Esophagus squamous epithelium (tissue), 5 donors: ENCODE measurements at places on chromosomes 11 and 22. TPM values are rescaled to one million over a fixed set of nuclear protein-coding genes. Genes with fewer than 3 reads are reported as not detected.

- H3K4me1 ChIP-seq, result peaks cover 28% of the 10 kb centered on the region
- peaks cover 68% of the 10 kb centered on the region for H3K36me3 ChIP-seq
- no peak for DNase-seq
These were observed 5.6 kb upstream of the ANKRD13D start for GRCh38 chr11:67283481-67283963.

DNA sequence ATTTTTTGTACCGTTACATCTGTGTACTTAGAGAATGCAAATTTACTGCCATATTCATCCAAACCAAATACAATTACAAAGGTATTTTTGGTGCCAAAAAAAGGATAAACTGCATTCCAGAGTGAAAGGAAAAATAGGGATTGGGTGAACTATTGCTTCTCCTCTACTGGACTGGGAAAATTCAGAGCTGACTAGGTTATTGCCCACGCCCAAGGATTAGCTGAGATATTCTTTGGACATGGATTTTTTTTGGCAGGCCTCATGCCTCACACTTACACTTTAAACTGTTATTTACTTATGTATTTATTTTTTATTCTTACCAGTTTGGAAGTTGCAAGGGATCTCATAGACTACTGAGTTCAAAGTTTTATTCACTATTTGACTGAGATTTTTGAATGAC is 76.3 kb upstream of the DDI1 start:
- no peak for DNase-seq
- no peak overlapping the region for H3K27ac ChIP-seq
- H3K4me1 ChIP-seq, result no peaks in the 10 kb centered on the region
- no peaks in the 10 kb centered on the region for H3K27me3 ChIP-seq

DNA sequence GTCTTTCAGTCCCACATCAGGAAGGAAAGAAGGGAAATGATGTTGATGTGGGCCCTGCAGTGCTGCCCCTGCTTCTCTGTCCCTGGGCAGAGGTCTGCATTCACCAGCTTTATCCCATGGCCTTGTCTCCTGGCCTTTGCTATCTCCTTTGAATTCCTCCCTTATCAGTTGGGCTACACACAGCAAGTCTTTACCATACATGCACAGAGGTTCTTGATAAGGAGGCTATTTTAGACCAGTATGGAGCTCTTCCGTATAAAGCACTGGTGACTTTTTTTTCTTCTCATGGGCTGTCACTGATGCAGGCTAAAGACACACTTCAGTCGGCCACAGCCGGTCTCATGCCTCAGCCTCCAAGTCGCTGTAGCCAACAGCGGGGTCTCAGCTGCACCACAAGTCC is 20.2 kb downstream of the MYO18B start:
- H3K4me3 ChIP-seq, result no peak overlapping the region
- no peaks in the 10 kb centered on the region for H3K4me1 ChIP-seq
- no peaks in the 10 kb centered on the region for H3K36me3 ChIP-seq

Gene SSRP1
- total RNA-seq, result 49.0 TPM

DNA sequence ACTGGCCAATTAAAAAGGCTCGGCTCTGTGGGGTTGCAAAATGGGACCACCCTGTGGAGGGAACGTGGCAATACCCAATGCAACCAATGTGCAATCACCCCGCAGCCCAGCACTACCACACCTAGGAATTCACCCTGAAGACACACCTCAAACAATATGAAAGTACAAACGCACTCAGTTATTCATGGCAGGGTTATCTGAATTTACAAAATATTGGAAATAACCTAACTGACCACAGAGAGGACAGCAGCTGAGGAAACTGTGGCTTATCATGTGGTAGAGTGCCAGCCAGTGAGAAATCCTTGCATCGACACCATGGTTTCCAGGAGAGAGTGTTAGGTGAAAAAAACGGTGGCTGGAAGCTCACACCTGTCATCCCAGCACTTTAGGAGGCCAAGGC is 18.7 kb downstream of the ALG12 start:
- H3K4me3 ChIP-seq, result no peak overlapping the region
- no peak overlapping the region for H3K27ac ChIP-seq
- H3K27me3 ChIP-seq, result no peaks in the 10 kb centered on the region
- no peak for DNase-seq

Gene NLRP10
- total RNA-seq, result not detected

DNA sequence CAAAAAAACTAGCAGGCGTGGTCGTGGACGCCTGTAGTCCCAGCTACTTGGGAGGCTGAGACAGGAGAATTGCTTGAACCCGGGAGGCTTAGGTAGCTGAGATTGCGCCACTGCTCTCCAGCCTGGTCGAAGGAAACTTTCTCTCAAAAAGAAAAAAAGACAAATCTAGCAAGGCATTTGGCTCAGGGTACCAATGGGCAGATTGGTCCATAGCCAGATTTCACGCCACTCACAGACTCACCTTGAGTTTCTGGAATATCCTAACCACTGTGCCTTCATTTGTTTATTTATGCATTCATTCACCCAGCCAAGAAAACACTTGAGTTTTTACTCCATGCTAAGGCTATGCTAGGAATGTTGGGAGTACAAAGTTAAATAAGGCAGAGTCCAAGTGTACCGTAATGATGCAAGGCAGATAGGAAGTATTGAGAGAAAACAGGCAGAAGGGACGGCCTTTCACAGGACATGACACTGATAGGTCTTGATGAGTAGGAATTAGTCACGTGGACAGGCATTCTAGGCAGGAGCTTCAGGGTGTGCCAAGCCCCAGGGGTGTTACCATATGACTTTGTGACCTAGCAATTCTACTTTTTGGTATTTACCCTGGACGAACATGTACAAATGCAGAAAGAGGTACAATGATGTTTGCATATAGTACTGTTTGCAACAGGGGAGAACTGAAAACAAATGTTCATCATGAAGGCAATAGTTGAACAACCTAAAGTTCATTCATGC is 3.0 kb upstream of the PACSIN3 start:
- H3K36me3 ChIP-seq, result no peaks in the 10 kb centered on the region
- H3K27me3 ChIP-seq, result no peaks in the 10 kb centered on the region
- H3K4me3 ChIP-seq, result no peak overlapping the region
- H3K4me1 ChIP-seq, result peaks cover 29% of the 10 kb centered on the region
- DNase-seq, result no peak

- H3K4me3 ChIP-seq, result no peak overlapping the region
- no peak overlapping the region for H3K27ac ChIP-seq
- H3K36me3 ChIP-seq, result no peaks in the 10 kb centered on the region
- no peaks in the 10 kb centered on the region for H3K4me1 ChIP-seq
These were observed 103.6 kb upstream of the ANO1 start for GRCh38 chr11:69974528-69974927.

GRCh38 chr11:110491577-110492320 is 62.0 kb downstream of the FDX1 start:
- no peak overlapping the region for H3K27ac ChIP-seq
- H3K4me1 ChIP-seq, result no peaks in the 10 kb centered on the region
- no peak for DNase-seq
- no peaks in the 10 kb centered on the region for H3K36me3 ChIP-seq
- H3K27me3 ChIP-seq, result no peaks in the 10 kb centered on the region

- no peak overlapping the region for H3K27ac ChIP-seq
- H3K4me1 ChIP-seq, result peaks cover 42% of the 10 kb centered on the region
- H3K27me3 ChIP-seq, result no peaks in the 10 kb centered on the region
- H3K36me3 ChIP-seq, result no peaks in the 10 kb centered on the region
These were observed 42.6 kb downstream of the GNB1L start for GRCh38 chr22:19811811-19812771.

Gene PAMR1
- 9.2 TPM for total RNA-seq

DNA sequence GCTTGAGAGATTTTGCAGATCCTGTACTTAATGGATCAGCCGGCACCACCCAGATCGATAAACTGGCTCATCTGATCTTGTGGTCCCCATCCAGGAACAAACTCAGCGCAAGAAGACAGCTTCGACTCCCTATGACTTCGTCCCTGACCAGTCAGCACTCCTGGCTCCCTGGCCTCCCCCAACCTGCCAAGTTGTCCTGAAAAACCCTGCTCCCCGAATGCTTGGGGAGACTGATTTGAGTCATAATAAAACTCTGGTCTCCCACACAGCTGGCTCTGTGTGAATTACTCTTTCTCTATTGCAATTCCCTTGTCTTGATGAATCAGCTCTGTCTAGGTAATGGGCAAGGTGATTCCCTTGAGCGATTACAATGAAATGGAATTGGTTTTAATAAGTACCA is 29.5 kb downstream of the OR2AG2 start:
- no peaks in the 10 kb centered on the region for H3K4me1 ChIP-seq
- H3K27ac ChIP-seq, result no peak overlapping the region
- H3K27me3 ChIP-seq, result no peaks in the 10 kb centered on the region
- no peaks in the 10 kb centered on the region for H3K36me3 ChIP-seq
- no peak overlapping the region for H3K4me3 ChIP-seq
- DNase-seq, result no peak

GRCh38 chr11:113567097-113567496 is 91.9 kb upstream of the DRD2 start:
- no peak overlapping the region for H3K27ac ChIP-seq
- peaks cover 7% of the 10 kb centered on the region for H3K4me1 ChIP-seq
- DNase-seq, result no peak
- no peaks in the 10 kb centered on the region for H3K36me3 ChIP-seq
- H3K4me3 ChIP-seq, result no peak overlapping the region

DNA sequence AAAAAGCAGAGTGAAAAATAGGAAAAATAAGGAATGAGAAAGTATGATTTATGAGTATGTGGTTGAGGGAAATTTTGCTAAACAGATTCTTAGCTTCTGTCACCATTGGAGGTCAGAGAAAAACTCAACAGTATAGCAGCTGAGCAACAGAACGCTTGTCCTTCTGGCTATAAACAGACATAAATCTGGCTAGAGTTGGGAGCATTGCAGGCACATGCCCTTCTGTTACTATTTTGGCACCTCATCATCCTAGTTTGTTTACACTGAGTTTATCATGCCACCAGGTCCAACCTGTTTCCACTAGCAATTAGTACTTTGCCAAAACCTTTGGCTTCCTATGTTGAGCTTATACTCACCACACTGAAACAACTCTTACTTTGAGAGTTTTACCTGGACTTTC is 6.9 kb downstream of the UBE4A start:
- H3K27me3 ChIP-seq, result no peaks in the 10 kb centered on the region
- H3K4me3 ChIP-seq, result no peak overlapping the region
- peaks cover 42% of the 10 kb centered on the region for H3K4me1 ChIP-seq
- no peak for DNase-seq
- no peak overlapping the region for H3K27ac ChIP-seq

DNA sequence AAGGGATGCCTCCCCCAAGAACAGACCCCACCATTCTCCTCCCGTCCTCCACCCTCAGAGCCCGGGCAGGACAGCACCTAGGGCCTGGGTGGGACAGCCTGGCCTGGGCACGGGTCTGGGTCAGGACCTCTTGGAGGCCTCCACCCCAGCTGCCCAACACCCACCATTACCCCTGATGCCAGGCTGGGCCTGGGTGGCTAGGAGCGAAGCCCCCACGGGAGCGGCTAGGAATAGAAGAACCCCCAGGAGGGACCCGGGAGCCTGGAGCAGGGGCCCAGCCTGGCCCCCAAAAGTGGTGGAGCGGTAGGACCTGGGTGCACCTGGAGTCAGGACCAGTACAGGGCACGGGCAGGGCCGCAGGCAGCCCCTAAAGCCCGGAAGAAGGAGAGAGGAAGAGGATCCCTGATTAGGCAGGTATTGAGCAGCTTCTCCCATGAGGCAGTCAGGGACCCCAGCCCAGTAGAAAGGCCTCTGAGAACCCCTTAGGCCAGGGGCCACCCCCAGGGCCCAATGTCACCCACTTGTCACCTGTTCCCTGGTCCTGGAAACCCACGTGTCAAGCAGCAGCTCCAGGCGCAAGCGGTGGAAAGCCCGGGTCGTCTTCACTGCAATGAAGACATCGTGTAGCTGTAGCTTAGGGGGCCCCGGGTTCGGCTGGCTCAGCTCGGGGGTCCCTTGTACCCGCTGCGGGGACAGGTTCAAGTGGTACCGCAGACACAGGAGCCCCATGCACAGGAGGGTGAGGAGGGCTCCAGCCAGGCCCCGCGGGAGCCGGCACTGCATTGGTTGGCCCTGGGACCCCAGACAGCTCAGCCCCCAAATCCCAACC is 575 bp downstream of the MFNG start:
- H3K36me3 ChIP-seq, result peaks cover 9% of the 10 kb centered on the region
- peaks cover 37% of the 10 kb centered on the region for H3K27me3 ChIP-seq
- H3K4me1 ChIP-seq, result peaks cover 6% of the 10 kb centered on the region
- no peak for DNase-seq

- H3K36me3 ChIP-seq, result no peaks in the 10 kb centered on the region
- no peak overlapping the region for H3K4me3 ChIP-seq
- H3K4me1 ChIP-seq, result no peaks in the 10 kb centered on the region
- H3K27ac ChIP-seq, result no peak overlapping the region
- DNase-seq, result no peak
- H3K27me3 ChIP-seq, result no peaks in the 10 kb centered on the region
These were observed 133.2 kb upstream of the RCN1 start for GRCh38 chr11:31957674-31958073.

Gene RHOD
- 122 TPM for total RNA-seq

Gene OVCH2
- 0.21 TPM for total RNA-seq
